ENCODE measurements at places on chromosomes 2 and 18. TPM values are rescaled to one million over a fixed set of nuclear protein-coding genes. Genes with fewer than 3 reads are reported as not detected.

DNA sequence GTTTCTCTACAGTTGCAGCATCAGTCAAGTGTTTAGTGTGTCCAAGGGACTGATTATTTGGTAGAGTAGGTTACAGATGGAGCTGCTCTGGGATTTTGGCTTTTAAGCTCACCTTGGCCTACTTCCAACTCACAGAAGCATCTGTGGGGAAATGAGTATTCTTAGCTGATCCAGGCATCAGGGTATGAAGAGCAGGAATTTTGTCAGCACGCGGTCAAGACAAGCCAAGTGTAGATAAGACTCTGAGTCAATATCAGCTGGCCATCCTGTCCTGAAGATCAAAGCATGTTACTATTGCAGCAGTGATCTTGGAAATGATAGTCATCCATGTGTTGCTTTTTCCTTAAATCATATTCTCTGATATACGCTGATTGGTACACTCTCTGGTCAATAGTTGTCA, 24.4 kb downstream of the SERPINB4 start:
- DNase-seq: no peak

DNA sequence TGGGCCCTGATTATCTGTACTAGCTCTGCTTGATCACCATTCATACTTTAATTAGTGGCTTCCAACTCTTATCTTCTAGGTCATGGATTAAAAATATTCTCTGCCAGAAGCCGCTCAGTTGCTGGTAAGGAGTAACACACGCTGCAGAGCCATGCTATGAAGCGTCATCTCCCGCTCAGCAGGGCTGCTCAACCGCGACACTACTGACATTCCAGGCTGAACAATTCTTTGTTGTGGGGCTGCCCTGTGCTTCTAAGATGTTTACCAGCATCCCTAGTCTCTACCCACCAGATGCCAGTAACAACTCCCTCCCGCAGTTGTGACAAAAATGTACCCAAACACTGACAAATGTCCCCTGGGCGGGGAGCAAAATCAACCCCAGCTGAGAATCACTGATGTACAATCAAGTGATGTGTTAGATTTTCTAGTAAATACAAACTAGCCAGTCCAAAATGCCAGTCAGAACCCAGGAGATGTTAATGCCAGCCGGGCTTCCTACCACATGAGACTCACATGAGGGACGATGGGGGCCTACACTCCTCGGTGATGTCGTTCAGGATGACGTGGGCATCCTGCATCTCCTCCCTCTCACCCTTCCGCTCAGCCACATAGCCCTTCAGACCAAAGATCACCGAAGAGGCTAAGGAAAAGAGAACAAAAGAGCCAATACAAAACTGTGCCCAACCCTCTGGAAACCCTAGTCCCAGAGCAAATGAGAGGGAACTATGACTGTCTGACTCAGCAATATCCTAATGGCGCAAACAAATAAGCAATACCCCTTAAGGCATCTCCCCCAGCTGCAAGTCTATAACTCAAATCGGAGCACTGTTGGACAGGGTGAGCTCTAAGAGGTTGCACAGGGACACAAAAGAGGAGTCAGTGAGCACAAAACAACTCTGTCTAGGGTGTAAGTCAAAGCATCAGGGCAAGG, 15.6 kb downstream of the ILKAP start:
- DNase-seq: no peak

DNA sequence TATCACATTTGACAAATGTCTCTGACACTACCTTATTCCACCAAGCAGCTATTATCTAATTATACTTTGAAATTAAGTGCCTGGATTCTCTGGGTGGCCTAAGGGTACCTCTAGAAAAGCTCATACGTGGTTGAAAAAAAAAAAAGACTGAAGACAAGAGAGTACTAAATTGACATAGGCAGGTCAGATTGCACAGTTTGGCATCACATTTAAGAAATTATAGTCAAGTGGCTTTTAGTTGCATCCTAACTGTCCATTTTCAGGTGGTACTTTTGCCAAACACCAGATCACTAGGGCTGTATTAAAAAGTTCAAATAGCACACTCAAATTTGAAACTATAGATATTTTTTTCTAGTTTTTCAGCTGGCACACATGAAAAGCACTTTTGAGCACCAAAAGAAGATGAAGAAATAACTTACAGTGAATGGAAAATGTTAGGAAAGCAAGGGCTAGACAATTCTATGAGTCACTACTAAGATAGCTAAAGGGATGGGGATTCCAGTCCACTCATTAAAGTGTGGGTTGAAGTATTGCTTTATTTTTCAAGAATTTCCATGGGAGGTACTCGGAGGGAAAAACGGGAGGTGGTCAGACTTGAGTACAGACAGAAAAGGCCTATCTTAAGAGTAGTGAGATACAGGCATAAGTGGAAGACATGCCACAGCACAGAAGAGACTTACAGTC, 106.5 kb upstream of the COL5A2 start:
- no peak for DNase-seq

Gene PLGLB1
- total RNA-seq: not detected

Gene CHST10
- 8.1 TPM for total RNA-seq

Data from stomach (tissue), 19 donors.